ENCODE measurements at places on chromosomes 12 and 14.
A peak's percentile ranks its signal among the peaks of the same experiment; 100 is the strongest.

GRCh38 chr12:113990250-113991223, 24.4 kb upstream of the RBM19 start:
- no peak for DNase-seq
- no peak overlapping the region for H3K27ac ChIP-seq
- peaks cover 11% of the 10 kb centered on the region for H3K27me3 ChIP-seq
- no peak overlapping the region for H3K4me3 ChIP-seq
- no peaks in the 10 kb centered on the region for H3K4me1 ChIP-seq

GRCh38 chr12:51925346-51926063, 18.2 kb downstream of the ACVRL1 start:
- H3K27me3 ChIP-seq: no peaks in the 10 kb centered on the region
- peaks cover 36% of the 10 kb centered on the region for H3K4me1 ChIP-seq
- no peaks in the 10 kb centered on the region for H3K36me3 ChIP-seq
- no peak overlapping the region for H3K27ac ChIP-seq
- no peak for DNase-seq
- H3K4me3 ChIP-seq: no peak overlapping the region

DNA sequence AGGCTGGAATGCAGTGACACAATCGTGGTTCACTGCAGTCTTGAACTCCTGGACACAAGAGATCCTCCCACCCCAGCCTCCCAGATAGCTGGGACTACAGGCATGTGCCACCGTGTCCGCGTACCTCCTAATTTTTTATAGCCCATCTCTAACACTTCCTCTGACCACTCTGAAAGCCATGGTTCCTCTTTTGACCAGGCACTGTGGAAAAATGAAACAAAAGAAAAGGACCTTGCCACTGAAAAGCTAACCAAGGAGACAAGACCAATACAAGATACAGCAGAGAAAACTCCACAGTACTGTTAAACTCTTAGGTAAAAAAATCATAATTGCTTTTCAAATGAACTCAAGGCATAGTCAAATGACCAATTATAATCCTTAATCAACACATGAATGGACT, 233.3 kb downstream of the NEDD1 start:
- no peaks in the 10 kb centered on the region for H3K27me3 ChIP-seq
- no peak overlapping the region for H3K27ac ChIP-seq
- H3K4me1 ChIP-seq: no peaks in the 10 kb centered on the region
- H3K4me3 ChIP-seq: no peak overlapping the region
- no peak for DNase-seq

GRCh38 chr12:27164330-27165040, 79.6 kb upstream of the STK38L start:
- no peak for DNase-seq
- no peaks in the 10 kb centered on the region for H3K27me3 ChIP-seq
- no peak overlapping the region for H3K27ac ChIP-seq
- H3K4me3 ChIP-seq: no peak overlapping the region

DNA sequence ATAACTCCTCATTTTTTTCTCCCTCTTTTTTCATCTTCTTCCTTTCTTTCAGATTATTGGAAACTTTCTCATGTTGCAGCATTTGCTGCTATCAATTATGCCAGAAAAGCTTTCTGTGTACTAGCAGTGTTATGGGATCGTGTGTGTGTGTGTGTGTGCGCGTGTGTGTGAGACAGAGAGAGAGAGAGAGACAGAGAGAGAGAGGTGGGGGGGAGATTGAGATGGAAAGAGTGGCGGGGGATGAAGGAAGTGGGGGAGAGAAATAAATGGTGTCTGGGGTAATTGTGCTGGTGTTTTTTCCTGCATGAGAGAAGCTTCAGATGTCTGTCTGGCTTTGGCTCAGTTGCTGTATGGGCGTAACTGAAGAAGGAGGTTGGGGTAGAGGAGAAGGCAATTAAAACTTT, 268.9 kb downstream of the RAD51B start:
- no peak overlapping the region for H3K4me3 ChIP-seq
- peak; percentile 70 for DNase-seq
- no peaks in the 10 kb centered on the region for H3K36me3 ChIP-seq
- no peaks in the 10 kb centered on the region for H3K4me1 ChIP-seq
- H3K27me3 ChIP-seq: no peaks in the 10 kb centered on the region
- H3K27ac ChIP-seq: no peak overlapping the region
